Stimulated activated CD8-positive, alpha-beta memory T cell treated with anti-CD3 and anti-CD28 coated beads, Interleukin-4, amount 100 ng/mL, for 24 hours (primary cell): ENCODE measurements at places on chromosomes 12 and 14.
A peak's percentile ranks its signal among the peaks of the same experiment; 100 is the strongest.

DNA sequence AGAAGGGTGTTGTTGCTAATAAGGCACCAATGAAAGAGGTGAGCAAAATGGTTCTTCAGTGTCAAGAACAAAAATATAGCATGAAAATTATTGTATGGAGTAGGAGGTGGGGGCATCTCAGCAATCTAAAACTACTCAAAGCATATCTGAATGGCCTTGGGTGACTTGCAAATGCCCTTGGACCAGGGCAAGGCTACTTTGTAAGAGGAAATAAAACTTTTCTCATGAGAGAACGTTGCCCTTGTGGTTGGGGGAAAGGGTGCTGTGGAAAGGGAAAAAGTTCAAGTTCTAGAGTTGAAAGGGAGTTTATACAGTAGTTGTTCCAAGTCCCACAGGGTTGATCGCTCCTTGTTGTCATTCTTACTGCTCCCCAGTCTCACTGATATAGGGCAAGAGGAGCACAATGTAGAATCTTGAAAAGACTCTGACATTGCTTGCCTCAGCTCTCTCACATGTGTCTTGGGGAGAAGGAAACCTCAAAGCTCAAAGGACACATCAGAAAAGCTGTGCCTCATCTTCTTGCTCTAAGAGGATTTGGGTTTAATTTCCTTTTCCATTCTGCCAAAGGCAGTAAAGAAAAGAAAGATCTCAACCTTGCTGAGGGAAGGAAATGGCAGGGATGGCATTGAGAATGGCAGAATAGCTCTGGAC lies 270.5 kb downstream of the DUSP6 start:
- no peak for DNase-seq

DNA sequence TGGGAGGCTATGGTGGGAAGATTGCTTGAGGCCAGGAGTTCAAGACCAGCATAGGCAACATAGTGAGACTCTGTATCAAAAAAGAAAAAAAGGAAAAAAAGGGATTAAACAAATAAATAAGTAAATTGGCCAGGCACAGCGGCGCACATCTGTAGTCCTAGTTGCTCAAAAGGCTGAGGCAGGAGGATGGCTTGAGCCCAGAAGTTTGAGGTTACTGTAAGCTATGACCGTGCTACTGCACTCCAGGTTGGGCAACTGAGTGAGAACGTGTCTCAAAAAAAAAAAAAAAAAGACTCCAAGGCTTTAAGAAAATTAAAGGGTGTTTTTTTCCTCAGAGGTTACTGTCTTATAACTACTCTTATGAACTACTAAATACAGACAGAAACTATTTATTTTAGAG lies 11.7 kb downstream of the BEST3 start:
- DNase-seq: no peak

DNA sequence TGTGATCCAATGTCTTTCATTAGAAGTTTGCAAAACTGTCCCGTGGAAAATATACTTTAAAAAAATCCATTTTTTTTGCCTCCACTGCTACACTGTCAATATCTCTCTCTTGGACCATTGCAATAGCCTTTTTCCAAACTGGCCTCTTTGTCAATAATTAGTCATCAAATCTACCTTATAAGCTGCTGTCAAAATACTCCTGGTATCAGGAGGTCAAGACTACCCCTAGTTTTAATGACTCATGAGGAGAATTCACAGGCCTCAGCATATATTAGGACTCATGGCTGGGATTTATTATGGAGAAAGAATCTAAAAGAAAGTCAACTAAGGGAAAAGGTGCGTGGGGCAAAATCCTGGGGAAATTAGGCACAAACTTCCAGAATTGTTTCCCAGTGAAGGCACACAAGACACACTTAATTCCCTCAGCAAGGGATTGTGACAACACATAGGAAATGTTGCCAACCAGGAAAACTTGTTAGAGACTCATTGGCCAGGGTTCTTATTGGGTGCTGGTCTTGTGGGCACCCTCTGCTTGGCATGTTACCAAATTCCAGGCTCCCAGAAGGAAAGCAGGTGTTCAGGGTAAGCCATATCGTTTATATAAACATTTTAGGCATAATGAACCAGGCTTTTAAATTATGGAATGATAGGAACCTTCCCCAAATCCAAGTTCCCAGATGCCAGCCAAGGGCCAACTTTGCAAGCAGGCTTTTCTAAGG lies 56.1 kb downstream of the TMEM117 start:
- DNase-seq: no peak

- no peak for DNase-seq
These were observed 273.5 kb upstream of the SOX5 start for GRCh38 chr12:24222968-24223367.

DNA sequence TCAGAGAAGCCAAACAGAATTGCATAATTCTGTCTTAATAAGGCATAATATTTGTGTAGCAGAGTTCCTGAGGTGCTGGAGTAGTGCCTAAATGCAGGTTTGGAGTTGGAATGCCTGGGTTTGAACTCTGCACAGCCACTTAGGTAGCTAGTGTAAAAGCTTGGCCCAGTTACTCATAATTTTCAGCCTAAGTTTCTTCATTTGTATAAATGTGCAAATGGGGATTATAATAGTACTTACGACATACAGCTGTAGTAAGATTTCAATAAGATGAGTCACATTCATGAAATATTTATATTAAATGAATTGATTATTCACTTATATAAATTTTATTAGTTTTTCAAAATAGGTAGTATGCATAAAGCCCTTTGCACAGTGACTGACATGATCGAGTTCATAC lies 175.8 kb downstream of the DERA start:
- no peak for DNase-seq

- DNase-seq: no peak
These were observed 10.9 kb downstream of the CLBA1 start for GRCh38 chr14:104996483-104996882.

GRCh38 chr12:81128930-81129554 lies 51.2 kb downstream of the ACSS3 start:
- DNase-seq: no peak

GRCh38 chr14:106790189-106791036 lies 1264.0 kb downstream of the TMEM121 start:
- peak; percentile 74 for DNase-seq

DNA sequence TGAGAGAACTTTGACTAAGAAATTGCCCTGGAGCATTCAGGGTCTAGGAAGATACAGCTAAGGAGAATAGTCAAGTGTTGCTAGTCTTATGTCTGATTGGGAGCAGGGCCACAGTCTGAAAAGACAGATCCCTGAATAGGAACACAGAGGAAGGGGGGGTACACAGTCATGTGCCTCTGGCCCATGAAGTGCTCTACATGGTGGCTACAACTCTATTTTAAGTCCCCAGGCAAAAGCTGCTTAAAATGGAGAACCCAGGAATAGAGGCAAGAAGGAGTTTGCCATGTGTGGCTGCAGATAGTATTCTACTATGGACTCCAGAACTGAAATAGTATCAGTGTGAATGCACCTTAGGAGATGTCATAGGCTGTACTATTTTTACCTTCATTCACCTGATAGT lies 118.0 kb upstream of the NPAS3 start:
- DNase-seq: no peak

GRCh38 chr12:1844223-1844622 lies 23.9 kb downstream of the LRTM2 start:
- no peak for DNase-seq

DNA sequence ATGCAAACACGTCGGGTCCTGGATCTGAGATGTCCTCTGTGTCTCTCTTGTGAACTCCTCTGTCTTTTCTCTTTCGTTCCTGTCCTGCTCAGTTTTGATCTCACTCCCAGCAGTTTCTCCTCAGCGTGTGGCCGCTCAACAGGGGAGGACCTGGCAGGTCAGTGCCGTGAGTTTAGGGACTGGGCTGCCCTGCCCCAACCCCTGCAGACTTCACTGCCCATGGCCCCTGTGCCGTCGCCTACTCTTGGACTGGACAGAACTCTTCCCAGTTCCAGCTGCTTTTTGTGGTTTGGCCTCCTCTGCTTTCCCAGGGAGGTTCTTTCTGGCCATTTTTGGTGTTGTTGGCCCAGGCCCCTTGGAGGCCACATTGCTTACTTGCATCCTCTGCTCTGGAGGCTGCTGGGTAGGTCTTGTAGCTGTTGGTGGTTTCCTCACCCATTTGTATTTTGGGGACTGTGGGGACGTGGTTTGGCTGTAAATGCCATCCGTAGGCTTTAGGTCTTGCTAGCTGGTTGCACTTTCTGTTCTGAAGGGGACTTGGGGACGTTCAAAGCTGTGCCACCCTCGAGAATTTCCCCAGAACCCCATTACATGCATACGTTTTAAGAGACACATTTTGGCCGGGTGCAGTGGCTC lies 20.0 kb upstream of the DNAH10 start:
- DNase-seq: peak; percentile 11

DNA sequence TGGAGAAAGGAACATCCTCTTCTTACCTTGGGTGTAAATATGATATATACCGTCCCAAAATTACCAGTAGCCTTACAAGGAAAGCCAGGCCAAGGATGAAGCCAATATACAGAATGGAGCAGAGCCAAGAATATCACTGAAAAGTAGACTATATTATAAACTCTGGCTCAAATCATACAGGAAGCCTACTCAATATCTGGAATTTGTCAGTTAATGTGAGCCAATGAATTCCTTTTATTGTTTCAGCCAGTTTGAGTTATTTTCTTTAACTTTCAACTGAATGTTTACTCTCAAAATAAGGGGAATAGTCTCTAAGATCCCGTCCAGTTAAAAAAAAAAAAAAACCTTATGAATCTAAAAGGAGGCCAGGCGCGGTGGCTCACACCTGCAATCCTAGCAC lies 9.8 kb upstream of the DENND5B start:
- DNase-seq: no peak

DNA sequence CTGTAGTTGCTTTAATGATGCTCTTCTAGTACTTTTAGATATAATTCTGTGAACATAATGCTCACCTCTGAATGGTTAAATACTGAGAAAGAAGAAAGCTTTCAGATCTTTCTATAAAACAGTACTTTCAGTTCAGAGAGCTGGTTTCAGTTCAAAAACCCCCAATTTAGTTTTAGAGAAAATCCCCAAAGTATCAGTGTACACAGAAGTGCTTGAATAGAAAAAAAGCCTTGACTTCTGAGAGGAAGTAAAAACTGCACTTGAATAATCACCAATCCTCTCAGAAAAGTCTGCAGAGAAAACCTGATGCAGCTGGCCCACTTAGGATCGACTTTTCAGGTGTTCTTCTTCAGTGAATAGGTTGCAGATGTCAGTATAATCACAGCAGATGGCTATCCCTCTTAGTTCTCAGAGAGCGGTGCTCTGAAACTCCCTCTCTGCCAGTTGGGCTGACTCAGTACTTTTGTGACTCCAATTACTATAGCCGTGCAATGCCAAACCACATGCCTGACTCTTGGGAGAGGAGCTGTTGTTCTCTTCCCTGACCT lies 616.3 kb downstream of the LRFN5 start:
- DNase-seq: no peak

DNA sequence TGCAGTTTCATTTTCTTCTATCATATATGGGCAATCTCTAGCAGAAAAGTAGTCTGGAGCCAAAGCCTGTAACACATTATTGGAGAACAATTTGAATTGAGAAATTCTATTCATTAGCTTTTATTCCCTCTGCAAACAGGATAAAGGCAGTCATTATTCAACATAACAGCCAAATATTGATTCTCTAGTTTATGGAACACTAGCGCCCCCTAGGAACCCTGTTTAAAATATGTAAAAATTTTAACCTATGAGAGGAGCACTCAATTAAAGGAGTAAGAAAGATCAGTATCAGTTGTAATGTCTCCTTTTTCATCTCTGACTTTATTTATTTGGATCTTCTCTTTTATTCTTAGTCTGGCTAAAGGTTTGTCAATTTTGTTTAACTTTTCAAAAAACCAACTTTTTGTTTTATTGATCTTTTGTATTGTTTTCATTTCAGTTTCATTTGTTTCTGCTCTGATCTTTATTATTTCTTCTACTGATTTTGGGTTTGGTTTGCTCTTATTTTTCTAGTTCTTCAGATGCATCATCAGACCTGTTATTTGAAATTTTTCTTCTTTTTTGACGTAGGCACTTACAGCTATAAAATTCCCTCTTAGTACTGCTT lies 4.8 kb upstream of the LMNTD1 start:
- no peak for DNase-seq

- no peak for DNase-seq
These were observed 12.8 kb downstream of the TRMT5 start for GRCh38 chr14:60968099-60968498.

DNA sequence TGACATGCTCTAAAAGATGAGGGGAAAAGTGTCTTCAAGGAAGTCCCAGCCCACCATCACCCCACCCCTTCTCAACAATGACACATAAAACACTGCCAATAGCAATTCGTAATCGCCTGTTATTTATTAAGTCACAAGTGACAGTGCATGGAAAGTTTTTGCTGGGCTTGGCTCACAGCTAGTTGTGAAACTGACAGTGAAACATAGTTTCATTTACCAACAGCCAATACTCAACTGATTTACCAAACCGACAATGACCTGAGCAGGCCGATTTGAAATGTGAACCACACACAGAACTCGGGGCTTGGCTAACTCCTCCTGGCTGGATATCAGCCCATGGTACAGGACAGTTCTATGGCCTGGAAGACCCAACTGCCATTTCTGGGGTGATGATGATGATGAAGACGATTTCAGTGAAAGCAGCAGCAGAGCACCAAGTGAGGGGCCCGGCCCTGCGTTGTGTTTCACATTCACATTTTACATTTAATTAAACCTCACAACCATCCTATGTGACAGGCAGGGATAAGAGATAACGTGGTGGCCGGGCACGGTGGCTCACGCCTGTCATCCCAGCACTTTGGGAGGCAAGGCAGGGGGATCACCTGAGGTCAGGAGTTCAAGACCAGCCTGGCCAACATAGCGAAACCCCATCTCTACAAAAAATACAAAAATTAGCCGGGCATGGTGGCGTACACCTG lies 42.7 kb downstream of the CAMKK2 start:
- DNase-seq: no peak

- no peak for DNase-seq
These were observed 1223.2 kb upstream of the TMEM132C start for GRCh38 chr12:127043731-127044130.

DNA sequence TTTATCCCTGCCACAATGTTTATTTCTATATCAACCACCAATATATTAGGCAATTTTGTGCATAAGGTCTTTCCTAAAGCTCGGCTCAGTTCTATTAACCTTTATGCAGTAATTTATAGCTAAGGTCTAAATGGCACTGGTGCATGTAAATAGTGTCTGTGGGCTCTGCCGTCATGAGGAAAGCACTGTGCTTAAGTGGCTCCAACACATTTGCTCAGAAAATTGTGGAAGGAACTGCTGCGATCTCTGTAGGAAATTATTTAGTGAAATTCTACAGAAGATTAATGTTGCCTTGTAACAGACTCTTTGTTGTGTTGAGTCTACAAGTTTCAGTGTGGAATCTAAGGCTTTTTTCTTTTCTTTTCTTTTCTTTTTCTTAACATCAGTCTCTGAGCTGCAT lies 54.0 kb upstream of the EGLN3 start:
- no peak for DNase-seq

DNA sequence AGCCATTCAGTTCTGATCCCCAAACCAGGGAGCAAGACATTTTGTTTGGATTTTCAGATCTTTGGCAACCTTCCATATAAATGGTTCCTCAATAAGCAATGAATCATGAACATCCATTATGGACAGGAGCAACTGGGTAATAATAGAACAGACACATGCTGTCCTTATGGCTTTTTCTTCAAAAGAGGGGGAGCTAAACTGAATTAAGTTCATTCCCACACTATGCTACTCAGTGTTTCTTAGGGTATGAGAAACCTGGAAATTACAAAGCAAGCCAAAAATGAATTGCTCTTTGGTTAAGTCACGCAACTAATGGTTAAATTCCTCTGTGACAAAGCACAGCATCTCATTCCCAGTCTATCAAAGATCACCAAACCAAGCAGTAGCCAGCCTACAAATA lies 51.0 kb downstream of the PTGER2 start:
- DNase-seq: no peak

- no peak for DNase-seq
These were observed 4.6 kb upstream of the NGB start for GRCh38 chr14:77275601-77276017.
